Fibroblast of the aortic adventitia (primary cell): ENCODE measurements at places on chromosomes 7 and 10. TPM values are rescaled to one million over a fixed set of nuclear protein-coding genes. Genes with fewer than 3 reads are reported as not detected.
A peak's percentile ranks its signal among the peaks of the same experiment; 100 is the strongest.

The C10orf62 gene
- not detected in 2 replicates for total RNA-seq

The SLC26A3 gene
- total RNA-seq: not detected in 2 replicates

The PDE6C gene
- total RNA-seq: not detected in 2 replicates

The NKX2-3 gene
- total RNA-seq: not detected in 2 replicates

The KCNMA1 gene
- total RNA-seq: 40.1 and 106 TPM in 2 replicates

The PLPP4 gene
- total RNA-seq: 7.5 TPM in 1 of 2 replicates, not detected in the other

- no peak for DNase-seq
Measured at GRCh38 chr7:113083132-113083815, 3.4 kb downstream of the GPR85 start.

DNA sequence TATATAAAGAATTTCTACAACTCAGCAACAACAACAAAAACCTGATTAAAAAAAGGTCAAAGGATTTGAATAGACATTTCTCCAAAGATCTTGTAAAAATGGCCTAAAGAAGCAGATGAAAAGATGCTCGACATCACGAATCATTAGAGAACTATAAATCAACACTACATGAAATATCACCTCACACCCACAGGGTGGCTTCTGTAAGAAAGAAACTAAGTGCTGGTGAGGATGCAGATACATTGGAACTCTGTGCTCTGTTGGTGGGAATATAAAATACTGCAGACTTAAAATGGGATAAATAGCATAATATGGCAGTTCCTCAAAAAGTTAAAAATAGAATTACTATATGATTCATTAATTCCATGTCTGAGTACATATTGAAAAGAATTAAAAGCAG, 38.3 kb upstream of the CDCA7L start:
- DNase-seq: no peak

GRCh38 chr10:28730031-28730778, 52.9 kb downstream of the BAMBI start:
- peak; percentile 51 for DNase-seq

GRCh38 chr10:131430716-131431412, 119.3 kb upstream of the TCERG1L start:
- no peak for DNase-seq

DNA sequence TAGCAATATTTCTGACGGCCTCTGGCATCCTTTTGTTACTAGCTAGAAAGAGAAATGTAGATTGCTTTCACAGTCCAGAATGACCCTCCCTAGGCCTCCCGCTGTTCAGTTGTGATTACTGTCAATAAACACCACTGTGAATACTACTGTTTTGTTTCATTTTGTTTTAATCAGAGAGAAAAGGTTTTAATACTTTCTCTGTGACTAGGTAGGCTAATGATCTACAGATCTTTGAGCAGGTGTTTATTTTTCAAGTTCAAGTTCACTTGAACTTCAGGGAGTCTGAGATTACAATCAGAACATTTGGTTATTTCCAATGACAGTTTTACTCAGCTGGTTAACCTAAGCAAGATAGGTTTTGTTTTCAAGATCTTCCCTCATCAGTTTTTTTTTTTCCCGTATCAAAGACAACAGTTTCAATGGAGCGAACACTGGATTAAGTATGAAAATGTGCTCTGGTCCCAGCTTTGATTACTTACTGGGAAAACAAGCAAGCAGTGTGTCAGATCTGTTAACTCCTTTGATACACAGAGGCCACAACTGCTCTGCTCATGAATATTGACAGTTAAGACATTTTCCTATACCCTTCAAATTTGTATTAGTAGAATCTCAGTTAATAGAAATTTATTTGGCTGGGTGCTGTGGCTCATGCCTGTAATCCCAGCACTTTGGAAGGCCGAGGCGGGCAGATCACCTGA, 34.8 kb downstream of the VKORC1L1 start:
- DNase-seq: no peak

- no peak for DNase-seq
Measured at GRCh38 chr7:81761031-81761430, 8.8 kb downstream of the HGF start.

DNA sequence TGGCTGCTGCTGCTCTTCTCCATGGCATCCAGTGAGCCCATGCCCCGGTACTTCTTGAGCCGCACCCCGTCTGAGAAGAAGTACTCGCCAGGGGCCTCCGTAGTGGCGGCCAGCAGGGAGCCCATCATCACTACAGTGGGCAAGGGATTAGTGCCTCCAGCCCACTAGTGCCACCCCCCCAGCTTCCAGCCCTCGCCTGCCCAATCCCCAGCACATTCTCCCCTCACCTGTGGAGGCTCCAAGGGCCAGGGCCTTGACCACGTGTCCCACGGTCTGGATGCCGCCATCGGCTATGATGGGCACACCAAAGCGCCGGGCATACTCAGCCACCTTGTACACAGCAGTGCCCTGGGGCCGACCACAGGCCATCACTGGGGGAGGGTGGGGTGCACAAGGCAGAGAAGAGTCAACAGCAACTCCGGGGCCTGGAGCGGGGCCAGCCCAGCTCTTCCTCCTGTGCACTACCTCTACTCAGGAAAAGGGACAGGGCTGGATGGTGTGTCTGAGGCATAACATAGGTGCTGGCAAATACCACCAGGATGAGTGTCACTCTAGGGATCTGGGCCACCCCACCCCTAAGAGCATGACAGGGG, 14.8 kb downstream of the IMPDH1 start:
- no peak for DNase-seq

GRCh38 chr7:137970253-137970975, 31.5 kb downstream of the CREB3L2 start:
- peak; percentile 87 for DNase-seq

DNA sequence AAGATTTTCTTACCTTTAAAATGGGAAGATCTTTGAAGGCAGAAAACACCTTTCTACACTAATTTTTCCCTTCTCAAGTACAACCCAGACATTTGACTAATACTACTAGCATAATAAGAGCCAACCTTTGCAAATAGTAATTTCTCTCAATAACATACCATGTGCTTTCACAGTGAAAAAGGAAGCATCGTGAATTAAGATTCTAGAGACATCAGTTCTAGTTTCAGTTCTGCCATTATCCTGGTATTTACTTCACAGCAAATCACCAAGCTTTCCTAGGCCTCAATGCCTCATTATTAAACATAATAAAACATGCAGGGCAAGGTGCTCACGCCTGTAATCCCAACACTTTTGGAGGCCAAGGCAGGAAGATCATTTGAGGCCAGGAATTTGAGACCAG, 24.9 kb downstream of the GSAP start:
- DNase-seq: no peak

GRCh38 chr10:125983161-125983560, 86.8 kb downstream of the FANK1 start:
- no peak for DNase-seq

DNA sequence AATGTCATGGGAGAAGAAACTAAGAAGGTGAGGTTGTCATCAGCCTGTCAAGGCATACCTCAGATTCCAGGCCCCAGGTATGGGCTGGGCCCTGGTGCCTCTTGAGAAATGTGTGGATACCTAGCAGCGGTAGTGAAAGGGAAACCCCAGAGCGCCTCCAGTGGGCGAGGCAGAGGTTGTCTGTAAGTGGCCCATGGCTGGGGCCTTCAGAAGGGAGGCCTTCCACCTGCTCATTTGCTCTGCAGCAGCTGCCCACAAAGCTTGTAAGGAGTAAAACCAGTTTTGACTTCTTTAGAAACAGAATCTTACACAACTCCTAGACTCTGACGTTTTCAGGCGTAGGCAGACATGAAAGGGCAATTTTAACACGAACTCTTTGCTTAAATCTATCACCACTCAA, 509.9 kb downstream of the PARD3 start:
- DNase-seq: no peak

DNA sequence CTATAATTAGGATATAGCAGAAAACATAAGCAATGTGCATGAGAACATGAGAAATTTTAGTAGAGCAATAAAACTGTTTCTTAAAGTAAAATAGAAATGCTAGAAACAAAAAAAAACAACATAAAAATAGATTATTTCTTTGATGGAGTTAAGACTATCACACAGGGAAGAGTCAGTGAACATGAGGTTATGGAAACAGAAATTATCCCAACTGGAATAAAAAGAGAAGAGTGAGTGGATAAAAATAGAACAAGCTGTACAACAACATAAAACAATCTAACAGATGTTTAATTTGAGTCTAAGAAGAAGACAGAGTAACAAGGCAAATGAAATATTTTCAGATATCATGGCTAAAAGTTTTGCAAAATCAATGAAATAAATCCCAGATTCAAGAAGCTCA, 7.5 kb upstream of the OR6B1 start:
- DNase-seq: no peak

GRCh38 chr7:152508701-152509100, 72.9 kb upstream of the KMT2C start:
- DNase-seq: no peak

- DNase-seq: peak; percentile 58
Measured at GRCh38 chr10:97647556-97647955, 7.1 kb downstream of the PI4K2A start.

DNA sequence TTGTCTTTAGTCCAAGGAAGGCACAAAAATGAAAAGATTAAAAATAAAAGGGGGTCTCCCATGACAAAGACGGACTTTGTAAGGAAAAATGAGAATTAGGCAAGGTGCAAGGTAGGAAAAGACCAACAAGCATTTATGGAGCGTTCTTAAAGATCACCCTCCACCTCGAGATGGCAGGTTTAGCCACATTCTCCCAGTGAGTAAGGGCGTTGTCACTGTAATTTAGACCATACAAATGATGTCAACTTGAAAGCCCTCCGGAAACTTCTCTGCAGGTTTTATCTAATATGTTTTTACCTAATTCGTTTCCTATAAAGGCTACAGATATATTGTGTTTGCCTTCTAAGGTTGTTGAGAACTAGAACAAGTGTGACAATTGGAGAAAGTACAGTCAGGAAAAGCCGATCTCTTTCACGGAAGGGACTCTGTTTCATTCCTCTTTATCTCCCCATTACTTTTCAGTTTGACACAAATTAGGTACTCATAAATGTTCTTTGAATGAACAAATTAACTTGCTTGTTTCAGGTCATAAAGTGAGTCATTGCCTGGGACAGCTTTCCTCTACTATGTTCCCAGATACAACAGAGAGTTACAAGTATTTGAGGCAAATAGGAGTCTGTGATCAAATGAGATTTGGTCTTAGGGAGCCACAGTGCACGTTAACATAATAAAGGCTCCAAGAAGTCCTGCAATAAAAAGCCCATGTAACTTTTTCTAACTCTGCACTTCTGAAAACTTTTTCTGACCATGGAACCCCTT, 102.6 kb upstream of the HABP2 start:
- DNase-seq: no peak

DNA sequence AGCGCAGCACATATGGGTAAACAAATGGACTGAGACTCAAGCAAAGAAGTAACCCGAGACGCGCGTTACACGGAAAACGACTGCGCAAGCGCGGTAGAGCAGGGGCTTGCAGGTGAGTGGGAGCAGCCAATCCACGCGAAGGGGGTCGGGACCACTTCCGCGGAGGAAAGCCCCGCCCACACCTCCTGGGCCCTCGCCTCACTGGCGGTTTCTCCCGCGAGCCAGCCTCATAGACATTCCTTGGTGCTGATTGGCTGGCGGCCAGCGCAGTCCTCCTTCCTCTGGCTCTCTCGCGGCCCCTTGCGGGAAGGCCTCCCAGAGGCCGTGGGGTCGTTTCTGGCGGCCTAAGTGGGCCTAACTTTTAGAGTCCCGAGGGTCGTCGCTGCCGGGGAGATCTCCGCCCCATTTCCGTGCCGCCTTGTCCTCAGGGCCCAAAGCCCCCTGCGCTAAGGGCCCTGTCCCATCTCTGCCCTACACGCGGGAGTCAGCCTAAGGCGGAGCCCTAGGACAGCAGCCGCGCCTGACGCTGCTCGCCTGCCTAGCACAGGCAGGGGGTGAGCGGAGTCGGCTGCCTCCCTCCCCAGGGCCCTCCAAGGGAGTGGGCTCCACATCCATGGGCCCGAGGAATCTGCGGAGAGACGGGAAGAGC, 9.1 kb upstream of the FXYD4 start:
- peak; percentile 67 for DNase-seq
